Naive B cell (primary cell): ENCODE measurements at places on chromosomes 6 and 20.

- no peak for DNase-seq
These were observed 22.4 kb downstream of the OR2B2 start for GRCh38 chr6:27889628-27890444.

GRCh38 chr20:9409352-9409751, 105.0 kb upstream of the LAMP5 start:
- DNase-seq = no peak

DNA sequence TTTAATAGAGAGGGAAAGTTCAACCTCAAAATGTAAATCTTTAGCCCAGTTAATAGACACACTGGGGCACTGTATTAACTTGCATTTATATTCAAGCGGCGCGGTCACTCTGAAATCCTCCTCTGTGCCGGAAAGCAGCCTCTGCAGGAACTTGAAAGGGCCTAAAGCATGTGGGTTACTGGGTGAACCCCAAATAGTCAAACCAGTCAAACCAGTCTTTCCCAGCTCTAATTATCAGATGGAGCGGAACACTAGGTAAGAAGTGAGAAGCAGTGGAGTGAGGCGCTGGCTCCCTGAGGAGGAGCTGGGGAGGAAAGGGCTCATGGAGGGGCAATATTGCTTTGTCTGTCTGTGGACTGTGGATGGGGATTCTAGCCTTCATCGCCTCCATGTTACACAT, 531.3 kb downstream of the QKI start:
- DNase-seq = no peak

DNA sequence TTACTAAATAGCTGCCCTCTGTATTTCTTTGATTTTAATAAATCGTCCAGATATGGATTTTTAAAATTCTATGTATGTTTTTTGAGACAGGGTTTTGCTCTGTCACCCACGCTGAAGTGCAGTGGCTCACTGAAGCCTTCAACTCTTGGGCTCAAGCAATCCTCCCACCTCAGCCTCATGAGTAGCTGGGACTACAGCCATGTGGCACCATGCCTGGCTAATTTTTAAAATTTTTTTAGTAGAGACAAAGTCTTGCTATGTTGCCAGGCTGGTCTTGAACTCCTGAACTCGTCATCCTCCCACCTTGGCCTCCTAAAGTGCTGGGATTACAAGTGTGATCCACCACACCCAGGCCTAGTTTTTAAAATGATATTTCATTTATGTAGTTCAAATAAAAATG, 47.4 kb upstream of the DDR1 start:
- DNase-seq = no peak
